ENCODE measurements at places on chromosomes 2 and 18. TPM values are rescaled to one million over a fixed set of nuclear protein-coding genes. Genes with fewer than 3 reads are reported as not detected.

NBAS gene
- 63.8 TPM for total RNA-seq

EN1 gene
- total RNA-seq = not detected

DNAJC5G gene
- 0.45 TPM for total RNA-seq

- peak within 1 kb of the TSS; percentile 80 for H3K27ac ChIP-seq
- no peak within 1 kb of the TSS for H3K4me3 ChIP-seq
- no peak for DNase-seq
- H3K4me1 ChIP-seq = no peaks in the 10 kb centered on the region
- no peaks in the 10 kb centered on the region for H3K27me3 ChIP-seq
Measured at GRCh38 chr18:34709750-34710441, at the start of gene DTNA. Gene DTNA (plus strand): TSS chr18:34710298. CDS start chr18:34755977, 45,679 bp downstream.

All from endodermal cell (in vitro differentiated cells).